ENCODE measurements at places on chromosomes 2 and 18.

- DNase-seq: no peak
Measured at GRCh38 chr2:84040281-84040680, 418.8 kb downstream of the SUCLG1 start.

GRCh38 chr2:72127401-72128058, 20.1 kb downstream of the CYP26B1 start:
- DNase-seq: no peak

DNA sequence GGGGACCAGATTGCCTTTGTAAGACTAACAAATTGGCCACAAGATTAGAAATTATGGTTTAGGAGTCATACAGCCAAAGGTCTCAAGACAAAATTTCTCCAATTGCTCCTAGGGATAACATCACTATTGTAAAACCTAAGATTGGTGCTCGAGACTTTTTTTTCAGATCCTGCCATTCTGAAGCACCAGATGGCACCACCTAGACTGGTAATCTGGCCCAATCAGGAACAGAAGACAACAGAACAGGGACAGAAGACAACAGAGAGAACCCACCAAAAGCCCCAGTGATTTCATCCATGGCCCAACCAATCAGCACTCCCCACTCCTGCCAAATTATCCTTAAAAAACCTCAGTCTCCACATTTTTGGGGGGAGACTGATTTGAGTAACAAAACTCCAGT, 66.8 kb downstream of the LINC00305 start:
- DNase-seq: no peak

- DNase-seq: no peak
Measured at GRCh38 chr2:99600981-99601651, 111.3 kb upstream of the REV1 start.

GRCh38 chr2:216548901-216549331, 50.3 kb downstream of the RPL37A start:
- no peak for DNase-seq

- no peak for DNase-seq
Measured at GRCh38 chr2:39447266-39448168, 10.4 kb upstream of the MAP4K3 start.

DNA sequence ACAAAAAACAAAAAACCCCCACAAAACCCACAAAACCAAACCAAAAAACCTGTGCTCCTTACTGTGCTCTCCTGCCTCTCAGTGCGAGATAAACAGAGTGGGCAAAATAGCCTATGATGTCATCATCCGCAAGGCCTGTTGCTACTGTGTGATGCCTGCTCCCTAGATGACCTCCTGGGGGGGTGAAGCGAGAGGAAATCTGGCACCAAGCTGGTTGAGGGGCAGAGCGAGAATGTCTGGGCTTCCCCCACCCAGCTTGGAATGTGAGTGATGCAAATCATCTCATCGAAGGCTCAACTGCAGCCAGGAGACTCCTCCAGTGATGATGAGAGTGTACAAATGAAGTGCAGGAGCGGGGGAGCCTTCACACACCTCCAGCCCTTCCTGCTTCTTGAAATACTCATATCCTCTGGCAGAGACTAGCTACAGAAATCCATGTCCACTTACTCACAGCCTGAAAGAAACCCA, 57.7 kb upstream of the MAP4K3 start:
- DNase-seq: no peak

DNA sequence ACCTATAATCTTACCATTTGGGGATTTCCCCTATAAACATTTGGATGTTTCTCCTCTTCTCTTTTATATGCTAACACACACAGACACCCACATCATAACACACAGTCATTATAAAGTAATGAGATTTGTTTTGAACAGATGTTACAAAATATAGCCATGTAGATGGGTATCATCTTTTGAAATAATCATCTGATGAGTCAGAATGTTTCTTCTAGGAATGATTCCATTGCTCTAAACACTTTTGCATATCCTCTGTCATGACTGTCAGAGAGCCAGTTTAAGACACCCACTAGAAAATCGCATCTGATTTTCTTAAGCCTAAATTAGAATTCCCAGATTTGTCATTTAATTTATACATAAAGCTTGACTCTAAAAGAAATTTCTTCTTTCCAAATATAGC, 442.6 kb downstream of the CMPK2 start:
- DNase-seq: no peak

GRCh38 chr2:60104514-60105505, 448.6 kb downstream of the BCL11A start:
- no peak for DNase-seq

- no peak for DNase-seq
Measured at GRCh38 chr18:47260120-47260923, 8.9 kb upstream of the SKOR2 start.

- no peak for DNase-seq
Measured at GRCh38 chr18:34867520-34867919, 157.4 kb downstream of the DTNA start.

DNA sequence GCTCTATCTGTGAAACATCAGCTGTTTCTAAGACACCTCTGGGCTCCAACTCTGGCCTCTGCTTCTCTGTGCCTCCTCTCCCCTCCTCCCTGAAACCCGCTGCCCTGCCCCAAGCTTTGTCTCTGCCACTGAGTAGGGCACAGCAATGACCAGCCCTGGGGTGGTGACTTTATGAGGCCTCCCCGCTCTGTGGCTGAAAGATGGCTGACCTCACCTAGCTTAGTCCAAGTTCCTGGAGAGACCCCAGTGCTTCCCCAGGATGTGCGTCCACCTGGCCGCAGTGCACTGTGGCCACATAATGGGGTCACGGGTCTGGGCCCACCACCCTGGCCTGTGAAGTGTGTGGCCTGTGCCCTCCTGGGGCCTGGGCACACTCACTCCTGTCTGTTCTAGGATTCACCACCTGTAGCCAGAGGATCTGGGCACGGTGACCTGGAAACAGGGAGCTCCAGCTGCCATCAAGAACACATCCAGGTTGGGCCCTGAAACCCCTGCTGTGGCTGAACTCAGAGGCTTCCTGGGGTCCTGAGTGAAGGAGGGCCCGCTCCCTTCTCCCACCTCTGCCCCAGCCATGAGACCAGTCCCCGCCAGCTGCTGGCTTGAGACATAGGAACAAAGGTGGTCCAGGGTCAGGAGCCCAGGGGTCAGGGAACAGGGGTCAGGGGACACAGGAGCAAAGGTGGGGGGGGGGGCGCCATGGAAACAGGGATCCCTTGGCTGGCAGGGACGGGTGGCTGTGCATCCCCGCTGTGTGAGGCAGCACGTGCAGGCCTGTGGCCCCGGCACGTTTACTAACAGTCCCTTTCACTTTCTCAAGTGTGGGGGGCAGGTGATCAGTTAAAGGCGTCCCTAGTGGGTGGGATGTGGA, 29.3 kb upstream of the OTOS start:
- DNase-seq: no peak

DNA sequence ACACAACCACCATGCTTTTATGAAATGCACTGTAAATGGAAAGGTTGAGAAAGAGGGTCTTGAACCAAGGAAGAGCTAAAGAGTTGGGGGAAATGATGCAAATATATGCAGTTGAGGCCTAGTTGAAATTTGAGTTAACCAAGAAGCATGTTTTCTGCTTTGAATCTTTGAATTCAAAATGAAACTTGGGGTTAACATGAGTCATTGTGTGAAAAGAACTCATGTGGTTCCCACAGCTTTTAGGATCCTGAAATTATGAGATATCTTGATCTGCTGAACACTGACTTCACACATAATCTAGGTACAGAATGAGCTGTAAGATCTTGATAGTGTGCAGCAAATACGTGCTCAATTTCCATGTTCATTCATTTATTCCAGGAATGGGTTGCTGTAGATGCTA, 422.9 kb upstream of the TRIB2 start:
- no peak for DNase-seq

- no peak for DNase-seq
Measured at GRCh38 chr2:151056870-151057269, 204.8 kb downstream of the RBM43 start.

- no peak for DNase-seq
Measured at GRCh38 chr2:11154016-11154922, 998 bp upstream of the SLC66A3 start.

DNA sequence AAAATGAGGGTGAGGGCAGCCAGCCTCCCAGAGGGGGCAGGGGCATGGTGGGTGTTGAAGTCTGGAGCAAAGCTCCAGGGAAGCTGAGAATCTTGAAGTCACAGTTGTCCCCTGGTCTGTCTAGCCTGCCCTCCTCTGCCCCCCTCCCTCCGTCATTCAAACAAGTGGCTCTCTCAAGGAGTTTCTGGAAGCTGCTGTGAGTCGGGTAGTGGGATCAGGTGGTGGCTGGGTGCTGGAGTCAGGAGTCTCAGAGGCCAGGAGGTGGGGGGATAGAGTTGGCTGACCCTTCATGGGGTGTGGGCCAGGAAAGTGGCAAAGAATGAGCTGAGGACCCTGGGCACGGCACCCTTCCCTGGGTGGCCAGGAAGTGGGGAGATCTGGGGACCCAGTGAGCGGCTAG, 495 bp upstream of the ASIC4 start:
- no peak for DNase-seq

DNA sequence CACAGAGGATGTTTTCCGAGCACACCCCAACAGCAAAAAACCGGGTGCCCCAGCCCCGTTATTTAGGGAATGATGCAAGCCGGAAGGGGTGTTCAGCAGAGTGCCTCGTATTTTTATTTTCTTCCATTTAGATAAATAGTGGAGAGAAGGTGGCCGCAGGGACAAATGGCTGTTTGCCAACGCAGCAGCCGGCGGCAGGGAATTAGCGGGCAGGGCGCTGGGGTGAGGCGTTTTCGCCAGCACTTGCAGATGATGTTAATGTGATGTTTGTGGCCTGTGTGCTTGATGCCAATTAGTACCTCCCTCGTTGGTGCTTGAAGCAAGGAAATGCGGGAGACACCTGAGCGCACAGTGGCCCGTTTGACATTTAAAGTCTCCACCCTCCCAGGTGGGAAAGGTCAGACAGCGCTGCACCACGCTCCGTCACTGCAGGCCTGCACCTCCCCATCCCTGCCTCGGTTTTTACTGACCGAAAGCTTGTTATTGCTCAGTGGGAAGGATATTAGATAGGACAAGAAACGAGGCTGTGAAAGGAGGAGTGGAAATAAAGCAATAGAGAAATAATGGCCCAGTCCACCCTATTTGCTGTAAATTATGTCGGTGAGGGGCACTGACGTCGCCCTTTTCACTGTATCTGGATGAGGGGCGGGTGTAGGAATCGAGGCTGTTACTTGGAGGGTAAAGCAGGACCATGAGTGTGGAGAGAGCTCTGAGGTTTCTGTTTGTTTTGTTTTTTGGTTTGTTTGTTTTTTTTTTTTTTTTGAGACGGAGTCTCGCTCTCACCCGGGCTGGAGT, 39.1 kb downstream of the NFATC1 start:
- no peak for DNase-seq

DNA sequence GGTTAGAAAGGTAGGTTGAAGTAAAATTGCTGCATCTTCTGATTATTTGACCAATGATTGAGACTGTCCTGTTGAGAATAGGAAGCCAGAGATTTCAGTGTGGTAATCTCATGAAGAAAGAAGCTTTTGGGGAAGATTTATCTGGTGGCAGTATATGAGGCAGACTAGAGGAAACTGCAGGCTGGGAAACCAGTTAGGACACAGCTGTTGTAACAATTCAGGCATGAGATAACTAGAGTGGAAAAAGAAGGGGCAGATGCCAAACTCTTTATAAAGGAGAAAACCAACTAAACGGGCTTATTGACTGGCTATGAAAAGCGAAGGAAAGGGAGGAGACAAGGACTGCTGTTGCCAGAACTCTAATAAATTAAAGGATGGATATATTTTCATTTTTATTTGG, 155.6 kb downstream of the TTC27 start:
- no peak for DNase-seq

GRCh38 chr2:42693688-42694479, 70.1 kb downstream of the OXER1 start:
- DNase-seq: no peak

- peak; percentile 86 for DNase-seq
Measured at GRCh38 chr18:79395761-79396404, at the start of gene NFATC1. Gene NFATC1 (plus strand): TSS chr18:79395930. CDS start chr18:79396225, 295 bp downstream.

DNA sequence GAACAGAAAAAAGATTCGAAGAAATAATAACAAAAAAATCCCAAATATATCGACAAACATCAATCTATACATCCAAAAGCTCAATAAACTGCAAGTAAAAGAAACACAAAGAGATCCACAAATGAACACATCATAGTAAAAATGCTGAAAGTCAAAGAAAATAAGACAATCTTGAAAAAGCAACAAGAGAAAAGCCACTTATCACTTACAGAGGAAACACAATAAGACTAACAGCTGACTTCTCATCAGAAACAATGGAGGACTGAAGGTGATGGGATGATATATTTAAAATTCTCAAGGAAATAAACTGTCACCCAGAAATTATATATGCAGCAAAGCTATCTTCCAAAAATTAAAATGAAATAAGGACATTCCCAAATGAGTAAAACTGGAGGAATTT, 140.3 kb downstream of the NDUFA10 start:
- DNase-seq: no peak

DNA sequence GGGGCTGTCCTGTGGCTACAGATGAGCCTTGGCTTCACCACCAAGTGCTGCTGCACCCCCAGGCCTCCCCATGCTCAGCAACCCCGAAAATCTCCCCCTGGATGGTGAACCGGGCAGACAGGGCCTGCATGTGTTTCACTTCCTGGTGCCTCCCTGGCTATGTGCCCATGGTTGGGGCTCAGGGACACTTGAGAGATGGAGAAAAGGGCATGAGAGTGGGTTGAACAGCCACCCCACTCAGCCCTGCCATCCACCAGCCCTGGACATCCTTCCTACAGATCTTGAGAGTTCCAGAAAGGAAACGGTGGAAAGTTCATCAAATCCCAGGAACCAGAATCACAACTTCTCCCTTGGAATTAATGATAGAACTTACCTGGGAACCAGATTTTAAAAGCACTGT, 74.7 kb upstream of the TEX51 start:
- no peak for DNase-seq

GRCh38 chr2:56239030-56239429, 55.2 kb downstream of the CCDC85A start:
- no peak for DNase-seq

- DNase-seq: no peak
Measured at GRCh38 chr2:138079976-138080375, 115.7 kb downstream of the HNMT start.

DNA sequence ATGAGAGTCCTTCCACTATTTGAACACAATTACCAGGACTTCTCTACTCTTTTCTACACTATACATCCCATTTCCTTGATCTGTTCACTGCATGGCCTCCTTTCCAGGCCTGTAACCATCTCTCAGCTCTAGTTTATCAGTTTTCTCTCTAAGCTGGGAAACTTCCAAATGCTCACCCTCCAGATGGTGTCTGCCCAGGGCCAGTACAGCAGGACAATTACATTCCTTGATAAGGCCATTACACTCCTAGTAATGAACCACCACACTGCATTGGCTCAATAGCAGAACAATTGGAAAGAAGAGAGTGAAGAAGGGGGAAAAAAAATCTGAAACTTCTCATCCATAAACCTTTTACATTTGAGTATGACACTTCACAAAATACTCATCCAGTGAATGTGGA, 359.1 kb downstream of the ALK start:
- DNase-seq: no peak
